Transverse colon (tissue), 4 donors: ENCODE measurements at places on chromosomes 4 and X. TPM values are rescaled to one million over a fixed set of nuclear protein-coding genes. Genes with fewer than 3 reads are reported as not detected.
A peak's percentile ranks its signal among the peaks of the same experiment; 100 is the strongest.

WAS gene
- total RNA-seq = 13.1 TPM

GRCh38 chr4:57200799-57201327, 90.7 kb upstream of the IGFBP7 start:
- no peaks in the 10 kb centered on the region for H3K27me3 ChIP-seq
- DNase-seq = no peak
- H3K4me1 ChIP-seq = no peaks in the 10 kb centered on the region
- H3K36me3 ChIP-seq = no peaks in the 10 kb centered on the region
- no peak overlapping the region for H3K4me3 ChIP-seq

DNA sequence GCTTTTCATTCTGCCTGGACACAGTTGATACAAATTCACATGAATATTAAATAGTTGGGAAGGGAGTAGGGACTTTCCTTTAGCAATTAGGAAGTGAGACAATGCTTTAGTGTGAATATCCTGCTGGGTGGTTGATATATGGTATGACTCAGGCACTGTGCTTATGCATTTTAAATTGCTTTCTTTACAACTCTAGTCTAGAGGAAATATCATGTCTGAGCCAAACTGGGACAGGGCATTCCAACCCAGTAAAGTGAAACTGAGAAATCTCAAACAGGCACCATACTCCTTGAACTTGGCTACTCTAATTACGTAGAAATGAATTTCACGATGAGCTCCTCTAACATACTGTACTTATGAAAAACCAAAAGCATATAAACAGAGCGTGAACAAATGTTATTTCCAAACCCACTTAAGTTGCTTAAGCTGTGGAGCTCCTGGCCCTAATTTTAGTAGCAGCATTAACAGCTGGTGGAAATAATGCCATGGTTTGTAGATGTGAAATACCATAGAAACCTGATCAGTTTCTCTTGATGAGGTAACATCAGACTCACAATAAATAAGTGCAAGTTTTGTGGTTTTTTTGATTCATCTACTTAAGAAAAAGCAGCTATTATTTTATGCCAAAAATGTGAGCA, 242.9 kb upstream of the GK2 start:
- DNase-seq = no peak
- no peak overlapping the region for H3K4me3 ChIP-seq
- peaks cover 20% of the 10 kb centered on the region for H3K4me1 ChIP-seq

DNA sequence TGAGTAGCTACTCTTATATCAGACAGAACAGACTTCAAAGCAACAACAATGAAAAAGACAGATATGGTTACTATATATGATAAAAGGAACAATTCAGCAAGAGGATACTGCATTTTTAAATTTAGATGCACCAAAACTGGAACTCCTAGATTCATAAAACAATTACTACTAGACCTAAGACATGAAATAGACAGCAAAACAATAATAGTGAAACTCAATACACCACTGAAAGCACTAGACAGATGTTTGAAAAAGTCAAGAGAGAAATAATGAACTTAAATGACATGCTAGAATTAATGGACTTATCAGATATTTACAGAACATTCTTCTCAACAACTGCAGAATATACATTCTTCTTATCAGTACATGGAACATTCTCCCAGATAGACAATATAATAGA, 99.5 kb upstream of the ITM2A start:
- no peak overlapping the region for H3K27ac ChIP-seq
- no peak for DNase-seq
- H3K36me3 ChIP-seq = no peaks in the 10 kb centered on the region
- H3K27me3 ChIP-seq = no peaks in the 10 kb centered on the region

- no peaks in the 10 kb centered on the region for H3K27me3 ChIP-seq
- no peak for DNase-seq
- no peak overlapping the region for H3K27ac ChIP-seq
Measured at GRCh38 chr4:89486042-89486441, 178.4 kb upstream of the GPRIN3 start.

DNA sequence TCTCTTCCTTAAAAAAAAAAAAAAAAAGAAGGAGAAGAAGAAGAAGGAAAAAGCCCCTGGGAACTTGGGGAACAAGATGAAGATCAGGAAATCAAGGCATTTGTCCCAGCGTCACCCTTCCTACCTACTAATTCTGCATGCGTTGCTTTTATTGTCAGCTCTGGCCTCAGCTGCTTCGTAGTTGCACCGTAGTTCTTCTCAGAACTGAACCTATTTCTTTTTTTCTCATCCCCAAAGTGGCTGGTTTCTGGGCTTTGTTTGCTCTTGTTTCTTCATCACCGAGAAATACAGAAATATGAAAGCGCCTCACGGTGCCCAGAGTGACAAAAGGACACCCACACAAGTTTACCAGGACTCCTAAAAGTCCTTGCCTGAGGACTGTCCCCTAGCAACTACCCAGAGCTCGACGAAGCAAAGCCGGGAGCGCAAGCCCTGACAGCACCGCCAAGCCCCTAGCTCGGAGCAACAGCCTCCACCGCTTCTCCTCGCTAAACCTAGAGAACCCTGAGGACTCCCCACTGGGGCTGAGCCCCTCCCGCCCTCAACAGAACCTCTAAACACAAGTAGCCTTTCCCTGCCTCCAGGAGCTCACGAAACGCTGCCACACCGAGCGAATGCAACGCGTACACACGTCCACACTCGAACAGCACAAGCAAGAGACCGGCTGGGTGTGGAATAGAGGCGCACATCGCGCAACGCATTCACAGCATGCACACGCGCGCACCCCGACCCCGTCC, 710 bp downstream of the PRKG2 start:
- peaks cover 64% of the 10 kb centered on the region for H3K27me3 ChIP-seq
- H3K27ac ChIP-seq = peak overlapping the region; percentile 37
- H3K4me3 ChIP-seq = peak overlapping the region; percentile 32
- no peaks in the 10 kb centered on the region for H3K36me3 ChIP-seq

GRCh38 chr4:89226665-89227574, 80.7 kb downstream of the GPRIN3 start:
- H3K27ac ChIP-seq = peak overlapping the region; percentile 25
- H3K4me3 ChIP-seq = no peak overlapping the region
- peaks cover 10% of the 10 kb centered on the region for H3K4me1 ChIP-seq
- H3K36me3 ChIP-seq = no peaks in the 10 kb centered on the region
- DNase-seq = peak; percentile 89
